ENCODE measurements at places on chromosomes 1 and 21. TPM values are rescaled to one million over a fixed set of nuclear protein-coding genes. Genes with fewer than 3 reads are reported as not detected.

GRCh38 chr1:54583307-54583686 is 35.3 kb downstream of the ACOT11 start:
- no peak for DNase-seq

DNA sequence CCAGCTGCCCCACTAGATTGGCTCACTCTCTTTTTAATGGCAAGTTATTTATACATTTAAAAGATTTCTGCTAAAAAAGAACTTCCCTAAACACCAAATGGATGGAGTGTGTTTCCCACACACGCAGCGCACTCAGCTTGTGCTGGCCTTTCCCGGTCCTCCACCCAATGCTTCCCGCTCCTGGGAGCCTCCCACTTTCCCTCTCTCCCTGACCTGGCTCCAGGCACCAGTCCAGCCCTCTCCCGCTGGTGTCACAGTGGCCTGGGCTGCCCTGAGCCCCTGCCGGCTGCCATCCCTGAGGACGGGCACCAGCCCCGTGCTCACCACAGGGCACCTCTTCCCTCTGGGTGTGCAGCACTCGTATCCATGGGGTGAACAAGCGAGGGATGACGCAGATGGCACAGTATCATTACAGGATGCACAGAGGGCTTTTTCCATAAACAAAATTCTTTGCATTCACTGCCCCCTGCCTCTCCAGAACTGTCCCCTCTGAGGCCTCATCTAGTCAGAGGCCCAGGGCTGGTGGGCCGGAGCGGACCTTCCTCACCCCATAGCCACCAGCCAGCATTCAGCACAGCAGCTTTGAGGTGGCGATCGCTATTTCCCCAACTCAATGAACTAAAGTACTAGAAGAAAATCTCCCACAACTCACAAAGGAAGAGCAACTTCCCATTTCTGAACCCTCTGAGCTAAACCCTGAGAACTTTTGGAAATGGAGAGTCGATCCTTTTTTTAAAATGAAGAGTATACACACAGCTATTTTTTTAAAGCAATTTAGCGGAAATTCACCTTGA is 68.5 kb downstream of the SLC37A1 start:
- no peak for DNase-seq

DNA sequence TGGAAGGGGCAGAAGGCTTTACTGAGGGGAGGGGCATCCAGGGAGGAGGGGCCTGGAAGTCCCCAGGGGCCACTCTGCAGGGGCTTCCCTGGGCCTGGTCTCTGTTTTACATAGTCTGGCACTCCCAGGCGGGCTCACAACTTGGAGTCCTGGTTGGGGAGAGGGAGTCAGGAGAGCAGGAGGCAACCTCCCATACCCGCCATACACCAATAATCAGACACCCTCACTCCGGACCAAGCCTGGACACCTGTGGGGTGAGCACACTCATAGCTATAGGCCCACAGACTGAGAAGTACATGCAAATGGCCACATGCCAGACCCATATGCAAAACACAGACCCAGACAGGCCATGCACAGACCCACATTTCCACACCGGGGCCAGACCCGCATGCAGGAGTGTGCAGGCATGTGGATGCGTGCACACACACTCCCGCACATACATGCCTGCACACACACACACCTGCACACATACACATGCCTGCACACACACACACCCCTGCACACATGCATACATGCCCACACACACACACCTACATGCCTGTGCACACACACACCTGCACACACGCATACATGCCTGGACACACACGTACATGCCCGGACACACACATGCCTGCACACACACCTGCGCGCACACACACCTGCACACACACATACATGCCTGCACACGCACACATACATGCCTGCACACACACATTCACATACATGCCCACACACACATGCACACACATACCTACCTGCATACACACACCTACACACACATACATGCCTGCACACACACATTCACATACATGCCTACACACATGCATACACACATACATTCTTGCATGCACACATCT is 89.5 kb upstream of the RUNX3 start:
- no peak for DNase-seq

DNA sequence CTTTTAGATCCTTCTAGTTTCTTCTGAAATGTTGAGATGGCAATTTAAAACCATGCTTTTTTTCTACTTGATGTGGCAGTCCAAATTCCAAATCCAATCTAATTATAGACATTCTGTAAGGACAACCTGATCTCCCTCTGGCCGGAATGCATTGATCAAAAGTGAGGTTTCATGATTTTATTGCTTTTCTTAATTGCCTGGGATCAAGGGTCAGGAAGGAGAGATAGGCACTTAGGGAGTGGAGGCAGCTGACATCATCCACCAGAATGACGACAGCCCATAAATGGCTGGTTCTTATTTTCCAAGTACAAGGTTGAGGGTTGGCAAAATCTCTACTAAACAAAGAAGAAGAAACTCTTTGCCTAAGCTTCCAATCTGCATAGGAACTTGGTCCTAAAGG is 46.4 kb upstream of the SCCPDH start:
- DNase-seq: no peak

MRAP gene
- not detected for total RNA-seq

SLAMF9 gene
- total RNA-seq: not detected

Data from CD8-positive, alpha-beta memory T cell (primary cell).